ENCODE measurements at places on chromosomes 3 and 15.

DNA sequence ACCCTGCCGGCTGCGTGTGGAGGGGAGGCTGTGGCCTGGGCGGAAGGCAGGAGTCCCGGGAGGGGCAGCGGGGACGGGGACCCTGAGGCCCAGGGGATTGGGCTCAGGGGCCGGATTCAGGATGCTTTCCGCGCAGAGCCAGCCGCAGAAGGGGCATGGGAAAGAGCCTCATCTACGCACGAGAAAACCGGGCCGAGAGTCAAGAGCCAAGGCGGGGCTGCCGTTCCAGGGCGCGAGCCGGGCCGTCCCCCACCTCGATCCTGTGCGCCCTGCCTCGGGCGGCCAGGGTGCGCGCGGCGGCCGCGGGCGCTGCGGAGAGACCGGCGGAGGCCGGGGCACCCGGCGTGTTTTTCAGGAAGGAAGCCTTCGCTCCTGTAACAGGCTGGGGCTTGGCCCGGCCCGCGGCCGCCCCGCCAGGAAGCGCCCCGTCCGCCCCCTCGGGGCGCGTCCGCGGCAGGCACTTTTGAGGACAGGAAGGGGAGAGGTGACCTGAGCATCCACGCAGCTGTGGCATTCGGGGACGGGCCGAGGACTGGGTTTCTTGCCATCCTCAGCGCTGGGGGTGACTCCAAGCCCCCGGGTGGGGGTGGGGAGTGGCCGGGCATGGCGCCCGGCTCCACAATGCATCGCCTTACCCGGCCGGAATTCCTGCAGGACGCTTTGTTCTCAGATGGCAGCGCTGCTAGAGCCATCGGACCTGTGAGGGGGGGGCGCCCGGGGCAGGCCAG is 62.3 kb upstream of the GATA2 start:
- no peak overlapping the region for H3K4me3 ChIP-seq
- H3K27me3 ChIP-seq: peaks cover 9% of the 10 kb centered on the region
- no peak for DNase-seq
- H3K27ac ChIP-seq: no peak overlapping the region

DNA sequence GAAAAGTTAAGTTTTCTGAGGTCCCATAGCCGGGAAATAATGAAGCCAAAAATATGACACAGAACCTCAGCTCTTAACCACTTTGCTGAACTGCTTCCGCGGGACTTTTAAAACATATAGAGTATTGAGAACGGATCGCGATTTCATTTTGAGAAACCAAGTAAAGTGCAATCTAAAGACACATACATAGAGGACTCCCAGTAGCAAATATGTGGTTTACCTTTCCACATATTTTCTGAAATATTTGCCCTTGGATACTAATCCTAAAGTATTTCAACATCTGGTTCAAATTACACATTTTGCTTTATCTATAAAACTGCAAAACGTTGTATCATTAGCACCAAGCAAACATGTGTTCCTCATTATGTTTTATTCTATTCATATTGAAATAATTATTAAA is 776.5 kb downstream of the ROBO2 start:
- DNase-seq: no peak
- H3K4me1 ChIP-seq: no peaks in the 10 kb centered on the region
- no peak overlapping the region for H3K27ac ChIP-seq
- H3K27me3 ChIP-seq: no peaks in the 10 kb centered on the region
- no peak overlapping the region for H3K4me3 ChIP-seq

- H3K27me3 ChIP-seq: no peaks in the 10 kb centered on the region
- no peaks in the 10 kb centered on the region for H3K36me3 ChIP-seq
- DNase-seq: no peak
- no peaks in the 10 kb centered on the region for H3K4me1 ChIP-seq
- no peak overlapping the region for H3K4me3 ChIP-seq
- H3K27ac ChIP-seq: no peak overlapping the region
Observed at GRCh38 chr15:87118435-87118834, 1038.8 kb downstream of the AGBL1 start.

DNA sequence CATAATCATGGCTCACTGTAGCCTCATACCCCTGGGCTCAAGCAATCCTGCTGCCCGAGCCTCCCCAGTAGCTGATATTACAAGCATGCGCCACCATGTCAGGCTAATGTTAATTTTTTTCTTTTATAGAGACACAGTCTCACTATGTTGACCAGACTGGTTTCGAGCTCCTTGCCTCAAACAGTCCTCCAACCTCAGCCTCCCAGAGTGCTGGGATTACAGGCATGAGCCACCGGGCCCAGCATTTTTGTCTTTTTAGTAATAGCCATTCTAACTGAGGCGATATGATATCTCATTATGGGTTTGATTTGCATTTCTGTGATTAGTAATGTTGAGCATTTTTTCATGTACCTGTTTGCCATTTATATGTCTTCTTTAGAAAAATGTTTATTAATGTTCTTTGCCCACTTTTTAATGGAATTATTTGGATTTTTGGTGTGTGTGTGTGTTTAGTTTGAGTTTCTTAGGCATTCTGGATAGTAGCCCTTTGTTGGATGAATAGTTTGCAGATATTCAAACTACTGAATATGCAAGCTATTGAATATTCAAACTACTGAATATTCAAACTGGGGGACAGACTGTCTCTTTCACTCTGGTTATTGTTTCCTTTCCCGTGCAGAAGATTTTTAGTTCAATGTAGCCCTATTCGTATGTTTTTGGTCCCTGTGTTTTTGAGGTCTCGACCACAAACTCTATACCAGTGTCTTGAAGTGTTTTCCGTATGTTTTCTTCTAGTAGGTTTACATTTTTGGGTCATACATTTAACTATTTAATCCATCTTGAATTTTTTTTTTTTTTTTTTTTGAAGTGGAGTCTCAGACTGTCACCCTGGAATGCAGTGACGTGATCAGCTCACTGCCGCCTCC is 39.2 kb downstream of the CCDC66 start:
- H3K4me3 ChIP-seq: no peak overlapping the region
- peaks cover 3% of the 10 kb centered on the region for H3K36me3 ChIP-seq
- peak; percentile 76 for DNase-seq
- no peak overlapping the region for H3K27ac ChIP-seq
- H3K4me1 ChIP-seq: peaks cover 2% of the 10 kb centered on the region
- no peaks in the 10 kb centered on the region for H3K27me3 ChIP-seq

DNA sequence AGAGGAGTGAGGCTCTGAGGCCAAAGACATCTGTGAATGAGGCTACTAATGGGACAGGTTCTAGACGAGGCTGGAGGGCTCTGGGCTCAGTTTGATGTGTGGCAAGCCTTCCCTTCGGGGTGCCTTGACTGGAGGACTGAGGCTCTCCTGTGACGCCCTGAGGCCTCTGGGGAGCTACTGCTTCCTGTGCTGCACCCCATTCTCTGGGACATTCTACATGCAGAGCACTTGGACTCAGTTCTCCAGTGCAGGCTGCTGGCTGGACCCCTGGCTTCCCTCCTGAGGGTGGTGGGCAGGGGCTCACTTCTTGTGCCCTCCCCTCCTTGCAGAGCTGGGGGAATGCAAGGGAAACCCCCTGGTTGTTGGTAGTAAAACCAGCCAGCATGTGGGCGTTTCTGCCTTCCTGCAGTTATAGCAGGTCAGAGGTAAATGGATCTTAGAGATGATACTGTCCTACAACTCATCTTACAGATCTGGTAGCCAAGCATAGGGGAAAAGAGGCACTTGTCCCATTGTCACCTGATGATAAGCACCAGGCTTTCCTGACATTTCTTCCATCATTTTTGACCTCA is 133.3 kb downstream of the CHDH start:
- H3K36me3 ChIP-seq: no peaks in the 10 kb centered on the region
- no peak overlapping the region for H3K27ac ChIP-seq
- peaks cover 3% of the 10 kb centered on the region for H3K4me1 ChIP-seq
- no peaks in the 10 kb centered on the region for H3K27me3 ChIP-seq
- H3K4me3 ChIP-seq: no peak overlapping the region

DNA sequence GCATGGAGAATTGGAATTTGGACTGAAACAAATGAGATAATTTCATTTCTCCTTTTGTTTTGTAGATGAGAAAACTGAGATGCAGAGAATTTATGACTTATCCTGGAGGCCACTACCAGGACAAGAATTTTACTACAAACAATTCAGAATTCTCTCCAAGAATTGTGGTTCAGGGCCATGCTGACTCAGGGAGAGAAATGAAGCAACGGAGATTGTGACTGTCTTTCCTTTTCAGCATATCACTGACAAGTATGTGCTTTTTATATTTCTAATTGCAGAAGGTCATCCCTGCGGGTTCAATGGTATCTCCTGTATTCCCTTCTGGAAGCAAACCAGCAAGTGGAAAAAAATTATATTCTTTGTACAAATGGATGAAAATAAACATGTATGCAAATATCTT is 170.8 kb upstream of the MITF start:
- no peaks in the 10 kb centered on the region for H3K4me1 ChIP-seq
- H3K36me3 ChIP-seq: no peaks in the 10 kb centered on the region
- H3K4me3 ChIP-seq: no peak overlapping the region
- no peak overlapping the region for H3K27ac ChIP-seq
- DNase-seq: no peak
- no peaks in the 10 kb centered on the region for H3K27me3 ChIP-seq

DNA sequence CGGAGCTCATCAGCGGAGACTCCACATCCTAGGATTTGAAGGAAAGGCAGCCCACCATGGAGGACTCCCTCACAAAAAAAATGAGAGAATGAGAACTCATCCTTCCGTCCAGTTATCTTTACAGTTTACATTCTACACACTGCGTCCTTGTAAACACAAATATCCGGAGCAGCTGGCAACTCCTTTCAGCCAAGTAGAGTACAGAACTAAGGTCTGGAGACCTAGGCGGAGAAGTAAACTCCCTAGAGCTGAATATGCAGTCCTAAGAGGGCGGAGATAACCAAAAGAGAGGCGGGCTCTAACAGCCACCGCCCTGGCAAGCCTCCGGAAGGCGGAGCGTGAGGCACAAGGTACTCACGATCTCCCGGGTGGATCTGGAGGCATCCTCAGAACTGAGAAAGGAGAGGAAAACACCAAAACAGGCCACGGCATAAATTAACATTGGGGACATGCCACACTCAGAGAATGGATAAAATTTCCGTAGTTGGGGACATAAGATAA is 924 bp upstream of the SIN3A start:
- H3K27ac ChIP-seq: peak overlapping the region; percentile 78
- peak; percentile 79 for DNase-seq
- H3K4me1 ChIP-seq: peaks cover 4% of the 10 kb centered on the region
- H3K27me3 ChIP-seq: no peaks in the 10 kb centered on the region
- peak overlapping the region; percentile 26 for H3K4me3 ChIP-seq
- H3K36me3 ChIP-seq: peaks cover 2% of the 10 kb centered on the region

DNA sequence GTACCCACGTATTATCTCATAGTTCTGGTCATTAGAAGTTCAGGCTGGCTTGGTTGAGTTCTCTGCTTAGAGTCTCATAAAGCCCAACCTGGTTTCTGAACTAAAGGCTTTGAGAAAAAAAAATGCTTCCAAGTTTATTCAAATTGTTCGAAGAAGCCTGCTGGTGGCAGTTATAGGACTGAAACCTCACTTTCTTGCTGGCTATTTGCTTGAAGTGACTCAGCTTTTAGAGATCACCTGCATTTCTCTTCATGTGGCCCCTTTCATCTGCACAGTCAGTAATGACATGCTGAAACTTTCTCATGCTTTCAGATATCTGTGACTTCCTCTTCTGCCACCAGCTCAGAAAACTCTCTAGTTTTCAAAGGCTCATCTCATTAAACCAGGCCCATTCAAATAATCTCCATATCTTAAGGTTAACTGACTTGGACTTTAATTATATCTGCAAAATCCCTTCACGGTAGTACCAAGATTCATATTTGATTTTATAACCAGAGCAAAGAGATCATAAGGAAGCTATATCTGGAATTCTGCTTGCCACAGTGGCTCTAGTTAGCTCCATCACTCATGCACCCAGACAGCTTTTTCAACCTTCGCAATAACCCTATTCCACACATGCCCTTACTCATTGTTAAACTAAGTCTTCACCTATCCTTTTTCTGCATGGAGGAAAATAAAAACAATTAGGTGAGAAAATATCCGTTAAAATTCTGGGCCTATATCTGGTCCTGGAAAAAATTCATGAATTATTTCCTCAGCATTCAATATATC is 433.8 kb upstream of the CBLB start:
- H3K4me1 ChIP-seq: no peaks in the 10 kb centered on the region
- H3K27me3 ChIP-seq: no peaks in the 10 kb centered on the region
- peak; percentile 1 for DNase-seq
- no peak overlapping the region for H3K27ac ChIP-seq
- no peak overlapping the region for H3K4me3 ChIP-seq
- no peaks in the 10 kb centered on the region for H3K36me3 ChIP-seq

DNA sequence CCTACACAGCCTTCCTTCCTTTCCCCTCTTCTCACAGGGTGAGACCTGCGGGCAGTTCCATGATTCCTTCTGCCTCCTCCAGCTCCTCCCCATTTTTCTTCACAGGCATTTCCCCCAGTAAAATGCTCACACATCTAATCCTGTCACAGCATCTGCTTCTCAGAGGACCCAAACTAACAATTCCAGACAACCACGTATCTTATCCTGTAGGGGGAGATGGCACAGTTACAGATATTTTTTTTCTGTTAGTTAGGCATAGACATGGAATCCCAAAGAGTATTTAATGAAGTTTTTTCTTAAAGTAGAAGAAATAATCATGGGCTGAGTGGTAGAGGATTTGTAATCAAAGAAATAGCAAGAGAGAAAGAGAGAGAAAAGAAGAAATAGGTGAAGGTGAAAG is 373.1 kb upstream of the ADAMTS9 start:
- H3K36me3 ChIP-seq: no peaks in the 10 kb centered on the region
- no peaks in the 10 kb centered on the region for H3K4me1 ChIP-seq
- no peak overlapping the region for H3K4me3 ChIP-seq
- no peak overlapping the region for H3K27ac ChIP-seq
- DNase-seq: no peak
- no peaks in the 10 kb centered on the region for H3K27me3 ChIP-seq

DNA sequence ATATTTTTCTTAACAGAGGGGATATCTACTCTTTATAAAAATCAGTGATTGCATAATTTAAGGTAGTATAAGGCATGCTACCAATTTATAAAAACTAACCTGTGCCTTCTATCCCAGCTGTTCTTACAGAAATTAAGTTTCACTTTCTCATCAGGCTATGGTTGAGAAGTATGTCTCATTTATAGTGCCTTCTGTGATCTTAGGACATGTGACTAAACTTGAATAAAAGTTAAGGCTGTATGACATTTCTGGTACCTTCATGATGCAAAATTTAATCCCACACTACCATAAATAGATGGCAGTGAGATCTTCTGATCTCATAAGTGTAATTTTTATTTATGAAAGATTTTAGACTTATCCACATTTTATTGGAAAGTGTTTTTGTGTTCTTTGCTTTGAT is 12.6 kb downstream of the TIPARP start:
- H3K4me1 ChIP-seq: no peaks in the 10 kb centered on the region
- DNase-seq: no peak
- H3K36me3 ChIP-seq: peaks cover 2% of the 10 kb centered on the region
- H3K27ac ChIP-seq: no peak overlapping the region

- no peaks in the 10 kb centered on the region for H3K27me3 ChIP-seq
- H3K27ac ChIP-seq: no peak overlapping the region
- H3K36me3 ChIP-seq: peaks cover 52% of the 10 kb centered on the region
- peaks cover 5% of the 10 kb centered on the region for H3K4me1 ChIP-seq
- H3K4me3 ChIP-seq: no peak overlapping the region
Observed at GRCh38 chr15:65328506-65329287, 24.2 kb downstream of the RNU5B-1 start.
